ENCODE measurements at places on chromosomes 6 and 20.
A peak's percentile ranks its signal among the peaks of the same experiment; 100 is the strongest.

GRCh38 chr6:15745781-15746180, 83.0 kb upstream of the DTNBP1 start:
- DNase-seq = no peak

DNA sequence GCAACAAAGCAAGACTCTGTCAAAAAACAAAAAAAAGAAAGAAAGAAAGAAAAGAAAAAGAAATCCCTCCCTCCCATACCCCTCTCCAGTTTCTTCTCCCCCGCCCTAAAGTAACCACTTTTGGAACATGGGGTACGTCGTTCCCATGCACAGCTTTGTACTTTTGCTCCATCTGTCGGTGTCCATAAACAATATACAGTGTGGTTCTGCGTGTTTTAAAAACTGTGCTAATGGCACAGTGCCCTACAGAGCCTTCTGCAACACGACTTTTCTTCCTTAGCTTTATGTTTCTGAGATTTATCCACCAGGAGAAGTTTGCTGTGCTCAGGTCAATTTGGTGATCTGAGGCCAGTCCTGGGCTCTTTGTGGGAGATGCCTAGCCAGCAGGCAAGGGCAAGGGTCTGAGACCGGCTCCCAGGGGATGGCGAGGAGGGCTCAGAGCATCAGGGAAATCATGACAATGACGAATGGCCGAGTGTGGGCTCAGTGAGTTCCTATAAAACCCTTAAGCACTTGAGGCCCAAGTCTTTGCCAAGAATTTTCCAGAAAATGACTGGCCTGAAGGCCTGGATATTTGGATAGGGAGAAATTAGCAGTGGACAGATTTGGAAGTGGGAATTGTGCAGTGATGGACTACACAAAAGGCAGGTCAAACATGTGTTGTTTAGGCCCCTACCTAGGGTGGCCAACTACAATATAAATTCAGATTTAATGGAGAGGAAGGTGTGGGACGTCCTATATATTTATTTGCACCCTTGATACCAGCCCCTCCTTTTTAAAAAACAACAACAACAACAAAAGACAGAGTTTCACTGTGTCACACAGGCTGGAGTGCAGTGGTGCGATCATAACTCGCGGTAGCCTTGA, 1.9 kb upstream of the BCAS4 start:
- DNase-seq = peak; percentile 63

DNA sequence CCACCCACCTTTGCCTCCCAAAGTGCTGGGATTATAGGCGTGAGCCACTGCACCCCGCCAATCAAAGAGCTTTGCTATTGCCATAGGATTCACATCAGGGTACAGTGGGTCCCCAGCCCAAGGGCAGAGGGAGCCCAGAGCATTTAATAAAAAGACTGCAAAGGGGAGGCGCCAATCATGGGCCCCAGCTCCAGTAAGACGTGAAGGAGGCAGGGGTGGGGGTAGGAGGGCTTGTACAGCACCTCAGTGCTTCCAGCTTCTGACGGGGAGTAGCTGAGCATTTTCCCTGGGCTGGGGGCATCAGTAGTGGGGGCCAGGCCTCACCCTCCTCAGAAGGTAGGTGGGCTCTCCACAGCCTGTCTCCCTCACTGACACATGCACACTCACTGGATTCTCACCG, 1.5 kb downstream of the ADA start:
- no peak for DNase-seq

GRCh38 chr20:40090236-40090635, 598.8 kb downstream of the MAFB start:
- DNase-seq = no peak

DNA sequence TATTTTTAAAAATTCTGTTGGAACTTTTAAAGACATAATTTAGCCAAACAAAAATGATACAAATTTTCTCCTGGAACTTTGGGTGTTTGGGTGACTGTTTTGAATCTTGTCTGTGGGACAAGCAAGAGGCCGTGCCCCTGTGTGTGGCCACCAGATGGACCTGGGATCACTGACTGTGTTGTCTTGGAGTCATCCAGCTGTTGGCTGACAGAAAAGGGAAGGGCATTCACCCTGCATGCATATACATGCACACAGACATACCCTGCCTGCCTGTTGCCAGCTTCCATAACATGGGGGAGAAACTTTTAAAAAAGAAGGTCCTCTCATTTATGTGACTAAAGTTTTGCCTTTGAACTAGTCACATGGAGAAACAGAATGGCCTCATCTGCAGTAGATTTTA, 72.7 kb downstream of the BLOC1S5 start:
- DNase-seq = no peak

- DNase-seq = no peak
Measured at GRCh38 chr6:121305957-121306607, 28.2 kb downstream of the TBC1D32 start.

GRCh38 chr6:128024046-128024445, 123.2 kb upstream of the THEMIS start:
- DNase-seq = no peak
